ENCODE measurements at places on chromosomes 7 and 10.

DNA sequence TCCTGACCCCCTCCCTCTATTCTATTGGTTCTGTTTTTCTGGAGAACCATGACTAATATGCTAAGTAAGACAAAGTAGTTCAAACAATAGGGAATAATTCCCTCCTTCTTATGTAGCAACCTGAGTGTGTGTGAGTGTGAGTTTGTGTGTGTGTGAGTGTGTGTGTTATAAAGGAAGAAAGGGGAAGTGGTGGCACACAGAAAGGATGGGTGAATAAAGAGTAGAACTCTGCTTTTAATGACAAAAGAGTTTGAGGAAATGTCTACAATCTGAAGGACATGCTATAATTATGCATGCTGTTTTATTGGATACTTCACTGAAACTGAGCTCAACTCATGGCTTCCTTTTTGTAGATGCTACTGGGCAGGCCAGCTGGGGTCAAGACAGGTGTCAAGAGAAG, 489.5 kb downstream of the REEP3 start:
- DNase-seq, result no peak

GRCh38 chr10:45006276-45007030, 5.7 kb downstream of the ZNF22 start:
- no peak for DNase-seq

DNA sequence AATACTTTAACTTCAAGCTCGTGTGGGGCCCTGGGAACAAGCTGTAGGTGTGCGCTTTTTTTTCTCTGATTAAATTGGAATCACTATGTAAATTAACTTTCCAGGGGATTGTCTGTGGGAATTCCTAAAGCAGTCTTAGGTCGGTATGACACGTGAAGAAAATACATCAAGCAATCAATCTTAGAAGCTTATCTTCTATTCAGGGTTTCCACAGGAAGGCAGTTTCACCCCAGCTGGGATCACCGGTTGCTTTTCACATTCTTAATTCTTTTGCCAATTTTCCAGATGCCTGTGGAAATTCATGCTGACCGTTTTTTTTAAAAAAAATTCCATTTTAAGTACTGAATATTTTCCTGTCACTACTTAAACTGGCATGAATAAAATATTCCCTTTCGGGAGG, 41.9 kb downstream of the CAMK1D start:
- DNase-seq, result no peak

- no peak for DNase-seq
Measured at GRCh38 chr7:14065286-14065685, 75.8 kb upstream of the ETV1 start.

GRCh38 chr10:85105614-85106255, 777.3 kb downstream of the CCSER2 start:
- DNase-seq, result no peak

DNA sequence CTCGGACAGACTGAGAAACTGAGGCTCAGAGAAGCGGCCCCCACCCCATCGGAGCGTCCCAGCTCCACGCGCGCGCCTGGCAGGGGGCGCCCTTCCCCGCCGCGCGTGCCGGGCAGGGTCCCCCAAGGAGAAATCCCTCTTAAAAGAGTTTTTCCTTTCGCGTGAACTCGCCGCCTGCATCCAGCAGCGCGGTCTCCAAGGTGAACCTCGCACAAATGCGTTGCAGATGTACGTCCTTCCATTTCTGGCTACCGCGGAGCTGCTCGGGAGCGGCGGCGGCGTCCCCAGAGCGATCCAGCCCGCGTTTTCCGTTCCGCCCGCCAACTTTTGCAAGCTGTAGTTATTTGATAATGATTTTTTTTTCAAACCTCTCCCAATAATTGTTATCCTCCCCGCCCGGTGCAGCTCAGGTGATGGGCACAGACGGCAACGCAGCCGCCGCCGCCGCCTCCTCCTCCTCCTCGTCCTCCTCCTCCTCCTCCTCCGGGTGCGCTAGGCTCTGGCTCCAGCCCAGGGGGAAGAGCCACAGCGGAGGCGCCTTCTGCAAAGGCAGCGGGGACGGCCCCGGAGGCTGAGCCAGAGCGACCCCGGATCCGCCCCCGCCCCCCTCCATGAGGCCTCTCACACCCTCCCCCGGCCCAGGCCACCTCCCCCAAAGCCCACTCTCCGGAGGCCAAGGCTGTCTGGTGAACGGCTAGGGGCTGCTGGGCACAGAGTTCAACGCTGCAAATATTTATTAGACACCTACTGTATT, 74.0 kb upstream of the CUX1 start:
- DNase-seq, result peak; percentile 64

DNA sequence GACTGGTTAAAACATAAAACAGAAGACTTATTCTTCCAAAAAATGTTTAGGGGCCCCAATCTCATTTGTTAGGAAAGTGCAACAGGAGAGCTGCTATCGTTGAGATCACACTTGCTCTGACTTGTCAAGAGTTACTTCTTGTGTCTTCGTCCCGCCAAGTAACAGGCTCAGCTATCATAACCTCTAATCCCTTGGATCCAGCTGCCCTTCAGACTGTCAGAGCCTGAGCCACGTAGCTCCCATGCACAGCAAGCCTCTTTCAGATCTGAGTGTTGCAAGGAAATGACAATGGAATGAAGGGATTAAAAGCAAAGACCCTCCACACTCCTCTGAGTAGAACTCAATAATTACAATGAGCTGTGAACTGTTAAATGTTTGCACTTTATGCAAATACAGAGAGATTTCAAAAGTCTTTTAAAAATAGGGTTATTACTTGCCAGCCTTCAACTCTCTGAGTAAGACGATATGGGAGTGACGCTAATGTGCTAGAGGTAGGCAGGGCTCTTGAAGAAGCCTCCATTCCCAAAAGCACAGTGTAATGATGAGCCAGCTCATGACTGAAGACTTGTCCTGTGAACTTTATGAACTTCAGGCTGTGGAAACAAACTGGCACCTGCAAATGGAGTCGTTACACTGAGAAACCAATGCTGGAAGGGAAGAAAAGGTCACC, 28.4 kb upstream of the CDK13 start:
- DNase-seq, result no peak

GRCh38 chr7:99829524-99830160, 1.8 kb downstream of the CYP3A43 start:
- no peak for DNase-seq

DNA sequence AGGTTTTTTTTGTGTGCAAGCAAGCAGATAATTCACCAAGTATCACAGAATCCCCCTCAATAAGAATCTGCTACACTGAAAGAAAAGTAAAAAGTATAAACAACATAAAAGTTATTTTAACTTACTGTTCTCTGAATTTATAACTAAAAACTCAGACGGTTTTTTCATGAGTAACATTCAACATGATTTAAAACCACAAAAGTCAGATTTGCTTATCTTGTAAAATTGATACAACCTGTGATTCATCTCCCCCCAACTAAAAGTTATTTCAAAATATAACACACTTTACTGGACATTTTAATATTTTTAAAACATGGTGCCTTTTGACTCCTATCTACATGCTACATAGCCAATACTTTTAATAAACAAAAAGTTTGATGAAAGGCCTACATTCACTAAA, 32.8 kb downstream of the TSPAN12 start:
- DNase-seq, result no peak

GRCh38 chr7:325051-325798, 35.3 kb downstream of the FOXL3 start:
- DNase-seq, result no peak

DNA sequence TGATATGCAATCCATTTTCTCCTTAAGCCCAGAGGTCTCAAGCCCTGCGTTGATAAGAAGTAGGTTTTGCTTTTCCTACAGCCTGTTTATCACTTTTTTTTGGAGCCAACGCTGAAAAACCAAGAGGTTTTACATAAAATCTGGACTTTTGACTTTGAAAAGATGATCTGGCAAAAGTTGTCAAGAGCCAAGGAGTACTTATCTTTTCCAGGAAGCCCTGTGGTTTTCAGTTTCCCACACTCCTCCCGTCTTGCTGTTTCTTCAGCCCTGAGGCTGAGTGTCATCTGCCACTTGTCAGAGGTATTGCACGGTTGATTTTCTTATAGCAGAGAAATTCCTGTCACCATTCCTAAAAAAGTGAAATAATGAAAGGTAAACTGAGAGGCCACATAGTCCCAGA, 108.7 kb downstream of the TYW1 start:
- no peak for DNase-seq

DNA sequence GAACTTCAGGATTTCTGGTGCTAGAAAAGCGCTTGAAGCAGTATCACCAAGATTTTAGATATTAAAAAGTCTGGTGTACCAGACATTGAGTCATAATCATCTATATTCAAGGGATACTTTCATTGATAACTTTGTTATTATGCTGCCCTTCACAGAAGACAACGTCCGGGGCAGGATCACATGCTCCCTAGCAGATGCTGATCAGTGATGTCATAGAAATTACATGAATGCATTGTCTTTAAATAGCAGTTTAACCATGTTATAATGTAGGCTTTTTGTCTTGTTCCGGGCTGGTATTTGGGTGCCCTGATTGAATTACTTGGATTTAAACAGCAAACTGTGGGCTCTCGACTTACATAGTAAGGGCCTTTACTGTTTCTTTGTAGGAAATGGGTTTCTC, 54.0 kb downstream of the VWA2 start:
- no peak for DNase-seq

GRCh38 chr7:150444674-150445365, 5.6 kb upstream of the GIMAP8 start:
- no peak for DNase-seq

DNA sequence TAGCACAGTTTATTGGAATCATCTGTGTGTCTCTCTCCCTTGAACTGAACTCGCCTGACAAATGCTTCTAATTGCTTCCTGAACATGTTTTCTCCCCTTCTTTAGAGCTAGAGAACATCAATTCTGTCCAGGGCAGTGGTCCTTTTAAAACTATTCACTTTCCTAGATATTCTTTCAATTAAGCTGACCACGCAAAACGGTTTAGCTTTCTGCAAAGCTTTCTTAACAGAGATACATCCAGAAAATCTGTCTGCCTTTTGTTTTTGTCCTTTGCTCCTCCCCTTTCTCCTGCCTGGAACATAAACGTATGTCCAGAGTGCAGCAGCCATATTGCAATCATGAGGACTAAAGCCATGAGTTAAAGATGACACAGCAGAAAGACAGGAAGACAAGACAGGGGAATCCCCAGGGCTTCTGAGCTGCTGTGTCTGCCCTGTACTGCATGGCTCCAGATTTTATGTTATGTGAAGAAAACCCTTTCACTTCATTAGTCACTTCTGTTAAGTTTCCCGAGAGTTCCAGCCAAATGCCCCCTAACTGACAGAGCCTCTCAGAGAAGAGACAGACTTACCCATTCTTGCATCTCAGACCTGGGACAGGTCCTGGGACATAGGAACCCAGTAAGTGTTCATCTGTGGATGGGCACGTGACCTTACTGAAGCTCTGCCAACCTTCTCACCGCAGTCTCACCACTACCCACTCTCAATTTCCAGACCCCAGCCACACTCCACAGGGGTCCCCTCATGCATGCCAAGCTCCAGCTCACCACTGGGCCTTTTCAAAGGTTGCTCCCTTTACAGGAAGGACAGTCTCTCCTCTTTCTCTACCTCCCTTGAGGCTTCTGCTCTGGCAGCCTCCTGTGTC, 35.0 kb upstream of the CPXM2 start:
- no peak for DNase-seq

DNA sequence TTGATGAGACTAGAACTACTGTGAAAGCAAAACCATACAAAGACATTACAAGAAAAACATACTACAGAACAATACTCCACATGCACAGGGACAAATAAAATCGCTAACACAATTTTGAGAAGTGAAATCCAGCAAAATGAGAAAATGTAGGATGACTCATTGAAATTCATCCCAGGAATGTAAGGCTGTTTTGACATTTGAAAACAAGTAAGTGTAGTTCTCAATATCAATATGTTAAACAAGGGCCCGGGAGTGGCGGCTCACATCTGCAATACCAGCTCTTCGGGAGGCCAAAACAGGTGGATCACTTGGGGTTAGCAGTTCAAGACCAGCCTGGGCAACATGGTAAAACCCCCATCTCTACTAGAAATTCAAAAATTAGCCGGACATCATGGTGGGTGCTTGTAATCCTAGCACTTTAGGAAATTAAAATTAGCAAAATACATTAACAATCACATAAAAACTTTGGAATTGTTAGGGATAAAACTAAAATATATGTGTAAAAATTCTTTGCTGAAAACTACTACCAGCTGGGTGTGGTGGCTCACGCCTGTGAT, 113.7 kb upstream of the ADARB2 start:
- DNase-seq, result no peak

DNA sequence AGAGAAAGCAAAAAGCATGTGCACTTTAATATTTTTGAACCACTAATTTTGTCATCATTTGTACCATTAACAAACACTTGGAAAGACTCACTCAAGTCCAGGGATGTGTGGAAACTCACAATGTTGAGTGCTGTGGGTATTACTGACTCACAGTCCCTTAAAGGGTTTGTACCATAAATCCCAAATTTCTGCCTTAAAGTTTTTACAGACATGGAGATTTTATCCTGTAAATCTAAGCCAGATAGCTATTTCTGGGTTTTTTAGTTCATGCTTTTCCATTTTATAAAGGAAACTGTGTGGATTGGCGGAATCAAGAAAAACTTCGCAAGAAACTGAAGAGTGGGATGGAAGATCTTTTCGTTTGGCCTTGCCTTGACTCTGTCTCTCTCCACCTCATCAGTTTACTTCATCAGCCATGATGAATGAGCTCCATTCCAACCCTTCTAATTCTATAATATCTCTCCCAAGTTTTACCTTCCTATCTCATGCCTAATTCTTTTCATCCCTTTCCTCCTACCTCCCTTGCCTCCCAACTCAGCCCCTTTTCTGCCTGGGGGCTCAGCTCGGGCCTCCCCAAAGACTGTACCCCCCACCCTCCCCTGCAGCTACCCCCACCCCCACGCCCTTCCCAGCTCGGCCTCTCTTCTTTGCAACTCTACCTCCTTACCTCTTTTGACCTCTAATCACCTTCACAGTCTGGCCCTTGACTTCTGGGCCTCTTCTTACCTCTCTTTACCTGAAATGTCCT, 218.5 kb upstream of the MKLN1 start:
- DNase-seq, result no peak

DNA sequence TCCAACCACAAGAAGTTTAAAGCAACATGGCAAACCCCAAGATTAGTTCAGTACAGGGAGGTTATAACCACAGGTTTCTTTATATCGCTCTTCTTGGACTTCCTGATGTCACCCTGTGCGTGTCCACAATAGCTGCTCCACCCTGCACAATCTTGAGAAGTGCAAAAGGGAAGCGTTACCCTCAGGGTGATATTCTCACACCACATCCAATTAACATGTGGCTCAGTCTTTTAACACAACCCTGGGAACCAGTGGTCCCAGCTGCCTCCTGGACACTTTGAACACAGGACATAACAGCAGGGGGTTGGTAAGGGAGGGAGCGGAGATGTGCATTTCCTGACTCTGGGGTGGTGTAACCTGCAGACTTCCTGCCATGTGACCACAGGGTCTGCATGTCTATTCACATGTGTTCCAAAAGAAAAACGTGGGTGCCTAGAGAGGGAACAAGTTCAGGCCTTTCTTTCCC, 64.6 kb downstream of the GSAP start:
- DNase-seq, result no peak

DNA sequence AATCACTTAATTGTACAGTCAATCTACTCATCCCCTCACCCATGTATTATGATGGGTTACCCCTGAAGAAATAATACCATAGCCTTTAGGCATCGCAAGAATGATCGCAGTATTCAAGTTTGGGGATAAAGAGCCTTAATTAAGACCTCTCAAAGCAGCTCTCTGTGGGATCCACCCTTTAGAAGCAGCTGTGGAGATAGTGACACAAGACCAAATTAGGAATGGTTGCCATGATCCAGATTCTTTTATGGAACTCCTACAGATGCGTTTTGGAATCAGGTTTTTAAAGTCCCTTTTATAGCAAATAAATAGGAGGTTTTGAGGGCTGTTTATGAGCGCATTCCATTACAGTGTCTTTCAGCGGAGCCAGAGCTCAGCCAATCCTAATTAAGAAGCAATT, 12.2 kb downstream of the TES start:
- no peak for DNase-seq

- DNase-seq, result no peak
Measured at GRCh38 chr7:157461573-157462418, 125.0 kb downstream of the DNAJB6 start.
